Brain pericyte (primary cell): ENCODE measurements at places on chromosomes 12 and 14.
A peak's percentile ranks its signal among the peaks of the same experiment; 100 is the strongest.

GRCh38 chr12:108210001-108210400 lies 80.9 kb downstream of the WSCD2 start:
- no peak for DNase-seq

- no peak for DNase-seq
Observed at GRCh38 chr14:90534091-90534837, 137.4 kb downstream of the CALM1 start.

- no peak for DNase-seq
Observed at GRCh38 chr12:130872179-130873096, 572 bp downstream of the RAN start.

DNA sequence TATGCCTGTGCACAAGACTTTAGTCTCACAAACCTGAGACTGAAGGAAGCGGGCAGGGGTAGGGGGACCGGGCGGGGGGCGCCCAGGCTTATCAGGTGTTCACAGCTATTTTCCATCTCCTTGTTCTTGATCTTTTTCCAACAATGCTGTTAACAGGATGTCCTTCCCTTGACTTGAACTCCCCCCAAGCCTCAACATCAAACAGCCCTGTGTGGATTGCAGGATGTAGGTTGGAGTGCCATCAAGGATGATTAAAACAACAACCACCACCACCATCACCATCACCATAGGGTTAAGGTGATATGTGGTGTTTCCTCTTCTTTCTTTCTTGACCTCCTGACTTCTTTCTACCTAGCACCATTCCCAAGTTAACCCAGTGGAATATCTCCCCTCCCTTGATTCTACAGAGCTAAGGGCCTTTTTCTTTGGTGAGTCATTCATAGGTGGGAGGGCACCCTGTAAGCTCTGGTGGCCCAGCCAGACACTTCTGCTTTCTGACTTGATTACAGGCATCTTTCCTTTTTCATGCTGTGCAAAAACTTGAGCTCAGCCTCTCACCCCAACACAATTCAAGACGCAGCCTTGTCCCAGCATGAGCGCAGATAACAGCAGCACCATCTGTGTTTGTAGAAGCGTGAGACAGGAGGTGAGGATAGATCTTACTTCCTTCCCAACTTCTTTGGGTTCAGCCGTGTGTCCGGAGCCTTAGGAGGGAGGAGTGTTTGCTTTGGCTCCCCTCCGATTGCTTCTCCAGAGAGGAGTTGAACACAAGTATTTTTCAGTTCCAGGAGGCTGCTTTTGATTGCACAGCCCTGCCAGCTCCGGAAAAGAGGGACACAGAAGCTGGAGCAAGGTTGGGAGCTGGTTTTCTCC lies 26.8 kb downstream of the FLVCR2 start:
- peak; percentile 81 for DNase-seq

- DNase-seq: no peak
Observed at GRCh38 chr14:93535537-93535936, 104.8 kb downstream of the UNC79 start.

DNA sequence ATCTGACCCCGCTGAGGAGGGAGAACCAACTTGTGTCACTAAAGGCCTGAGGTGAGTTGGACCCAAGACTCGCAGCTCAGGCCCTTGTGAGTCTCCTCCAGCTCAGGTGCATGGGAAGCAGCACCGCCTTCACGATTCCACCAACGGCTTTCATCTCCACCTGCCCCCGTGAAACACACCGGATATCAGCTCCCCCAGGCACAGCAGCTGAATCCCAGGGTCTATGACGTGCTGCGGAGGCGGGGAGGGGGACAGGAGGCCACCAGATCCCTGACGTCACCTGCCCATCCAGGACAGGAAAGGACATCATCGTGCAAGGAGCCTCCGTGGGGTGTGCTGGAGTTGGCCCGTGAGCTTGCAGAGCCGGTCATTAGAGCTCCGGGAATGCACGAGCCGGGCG lies 18.5 kb upstream of the SFSWAP start:
- DNase-seq: no peak

DNA sequence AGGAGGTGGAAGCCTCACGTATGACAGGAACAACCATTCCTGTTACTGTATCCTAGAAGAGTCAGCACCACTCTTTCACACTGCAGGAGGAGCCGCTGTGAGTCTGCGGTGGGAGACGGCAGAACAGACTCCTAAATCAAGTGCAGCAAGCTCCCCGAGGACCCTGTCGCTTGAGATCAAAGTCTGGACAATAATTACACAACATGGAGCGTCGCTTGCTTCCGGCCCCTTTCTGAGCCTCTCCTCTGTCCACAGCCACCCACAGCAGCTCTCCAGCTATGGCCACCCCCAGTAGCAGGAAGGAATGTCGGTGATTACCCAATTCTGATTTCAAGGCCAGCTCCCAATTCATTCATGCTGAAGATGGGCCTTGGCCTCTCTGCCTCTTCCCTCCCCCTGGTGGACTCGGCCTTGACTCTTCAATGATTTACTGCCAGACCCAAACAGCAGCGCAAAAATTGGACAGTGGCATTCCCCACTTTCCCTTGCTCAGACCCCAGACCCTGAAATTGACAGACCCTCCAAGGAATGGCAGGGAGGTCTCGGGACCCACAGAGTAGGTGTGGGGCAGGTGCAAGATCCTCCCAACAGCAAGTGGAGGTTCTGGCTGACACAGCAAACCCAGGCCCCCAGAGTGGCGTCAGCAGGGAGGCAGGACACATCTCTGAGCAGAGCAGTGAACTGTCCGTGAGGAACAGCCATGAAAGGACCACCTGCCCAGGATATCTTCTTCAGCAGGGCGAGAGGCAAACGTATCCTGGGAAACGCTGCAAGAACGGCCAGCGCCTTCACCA lies 272.7 kb upstream of the DIO3 start:
- DNase-seq: no peak

GRCh38 chr12:97568336-97569180 lies 106.0 kb downstream of the RMST start:
- no peak for DNase-seq

DNA sequence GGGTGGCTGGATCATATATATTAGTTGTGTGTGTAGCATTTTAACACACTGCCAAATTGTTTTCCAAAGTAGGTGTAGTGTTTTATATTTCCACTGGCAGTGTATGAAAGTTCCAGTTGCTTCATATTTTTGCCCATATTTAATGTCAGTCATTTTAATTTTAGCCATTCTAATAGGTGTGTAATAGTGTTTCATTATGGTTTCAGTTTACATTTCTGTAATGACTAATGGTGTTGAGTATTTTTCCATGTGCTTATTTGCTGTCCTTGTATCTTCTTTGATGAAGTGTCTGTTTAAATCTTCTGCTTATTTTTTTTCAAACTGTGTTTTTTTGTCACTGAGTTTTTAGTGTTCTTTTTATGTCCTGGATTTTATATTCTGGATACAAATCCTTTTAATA lies 8.7 kb downstream of the TBC1D15 start:
- DNase-seq: no peak
